ENCODE measurements at places on chromosomes 12 and 14.

GRCh38 chr12:67797753-67798152, 149.2 kb downstream of the DYRK2 start:
- no peak for DNase-seq

DNA sequence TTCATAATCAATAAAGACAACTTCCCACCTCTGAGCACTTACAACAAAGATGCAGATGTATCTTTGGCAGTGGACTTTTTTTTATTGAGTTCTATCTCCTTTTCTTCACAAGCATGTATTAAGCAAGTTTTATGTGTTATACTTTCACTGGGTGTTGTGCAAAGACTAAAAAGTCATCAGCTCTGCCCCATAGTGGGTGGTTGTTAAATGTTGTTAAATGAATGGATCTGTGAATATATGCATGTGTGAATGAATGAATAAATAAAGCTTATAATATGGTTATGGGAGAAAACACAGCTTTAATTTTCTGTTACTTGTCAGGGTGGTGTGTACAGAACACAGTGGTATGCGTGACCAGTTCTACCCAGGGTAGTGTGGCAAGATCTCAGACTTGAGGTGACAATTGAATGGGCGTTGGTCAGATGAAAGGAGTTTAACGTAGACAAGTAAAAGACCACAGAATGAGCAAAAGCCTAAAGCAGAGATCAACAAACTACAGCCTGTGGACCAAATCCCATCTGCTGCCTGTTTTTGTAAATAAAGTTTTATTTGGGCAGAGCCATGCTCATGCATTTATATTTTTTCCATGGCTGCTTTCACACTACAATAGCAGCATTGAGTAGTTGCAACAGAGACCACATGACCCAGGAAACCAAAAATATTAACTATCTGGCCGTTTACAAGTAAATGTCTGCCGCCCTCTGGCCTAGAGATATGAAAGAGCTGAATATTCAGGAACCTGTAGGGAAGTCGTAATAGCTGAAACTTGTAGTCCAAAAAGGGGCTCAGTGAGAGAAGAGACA, 207.4 kb upstream of the EEA1 start:
- no peak for DNase-seq

DNA sequence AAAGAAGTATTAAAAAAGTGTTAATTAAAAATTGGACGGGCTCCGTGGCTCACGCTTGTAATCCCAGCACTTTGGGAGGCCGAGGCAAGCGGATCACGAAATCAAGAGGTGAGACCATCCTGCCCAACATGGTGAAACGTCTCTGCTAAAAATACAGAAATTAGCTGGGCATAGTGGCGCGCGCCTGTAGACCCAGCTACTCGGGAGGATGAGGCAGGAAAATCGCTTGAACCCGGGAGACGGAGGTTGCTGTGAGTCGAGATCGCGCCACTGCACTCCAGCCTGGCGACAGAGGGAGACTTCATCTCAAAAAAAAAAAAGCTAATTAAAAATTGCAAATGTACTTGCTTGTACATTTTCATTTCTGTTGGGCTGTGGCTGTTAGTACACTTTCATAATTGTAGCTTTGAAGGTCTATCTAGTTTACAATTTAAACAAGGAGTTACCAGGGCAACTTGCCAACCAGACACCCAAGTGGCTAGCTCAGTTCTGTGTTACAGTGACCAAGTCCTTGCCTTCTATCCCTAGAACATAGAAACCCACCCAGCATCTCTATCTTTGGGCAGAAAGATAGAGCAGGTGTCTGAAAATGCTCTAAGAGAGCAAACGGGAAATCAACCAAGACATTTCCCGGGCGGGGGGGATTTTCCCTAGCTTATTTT, 1.2 kb downstream of the COA8 start:
- no peak for DNase-seq

DNA sequence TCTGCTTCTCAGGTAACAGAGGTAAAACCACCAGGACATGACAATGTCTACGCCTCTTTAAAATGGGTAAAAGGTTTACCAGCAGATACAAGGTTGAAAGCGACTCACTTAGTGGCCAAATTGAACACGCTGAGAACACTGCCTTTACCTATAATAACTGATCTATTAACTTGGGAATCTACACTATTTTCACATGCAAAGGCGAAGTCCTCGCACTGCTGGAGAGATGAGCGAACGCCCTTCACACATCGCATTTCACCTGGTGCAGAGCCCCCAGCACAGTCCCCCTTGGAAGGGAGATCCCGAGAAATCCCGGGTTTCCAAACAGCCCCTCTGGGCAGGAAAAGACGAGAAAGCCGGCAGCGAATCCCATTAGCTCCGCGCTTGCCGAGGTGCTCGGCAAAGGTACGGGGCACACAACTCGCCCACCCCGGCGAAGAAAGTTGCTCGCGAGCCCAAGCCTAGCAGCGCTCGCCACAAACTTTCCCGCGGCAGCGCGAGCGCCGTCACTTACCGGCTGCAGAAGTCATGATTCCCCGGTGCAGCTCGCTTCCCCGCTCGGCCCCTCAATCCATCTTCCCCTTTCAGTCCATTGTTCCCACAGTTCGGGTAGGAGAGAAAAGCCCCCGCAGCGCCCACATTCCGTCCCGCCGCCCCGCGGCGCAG, 423 bp downstream of the FGD6 start:
- peak; percentile 34 for DNase-seq

DNA sequence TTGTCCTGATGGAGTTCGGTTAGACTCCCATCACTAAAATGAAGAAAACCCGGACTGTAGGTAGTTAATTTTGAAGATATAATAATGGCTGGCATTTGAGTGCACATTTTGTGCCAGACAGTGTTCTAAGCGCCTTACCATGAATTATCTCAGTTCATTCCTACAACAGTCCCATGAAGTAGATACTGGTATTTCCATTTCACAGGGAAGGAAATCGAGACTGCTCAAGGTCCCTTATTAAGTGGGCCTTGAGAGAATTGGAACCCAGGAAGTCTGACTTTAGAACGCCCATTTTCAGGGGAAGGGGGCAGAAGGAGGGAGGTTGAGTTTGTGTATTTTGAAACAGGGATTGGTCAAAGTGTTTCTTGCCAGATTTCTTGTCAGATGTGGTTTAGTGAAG, 855 bp downstream of the MNAT1 start:
- no peak for DNase-seq

DNA sequence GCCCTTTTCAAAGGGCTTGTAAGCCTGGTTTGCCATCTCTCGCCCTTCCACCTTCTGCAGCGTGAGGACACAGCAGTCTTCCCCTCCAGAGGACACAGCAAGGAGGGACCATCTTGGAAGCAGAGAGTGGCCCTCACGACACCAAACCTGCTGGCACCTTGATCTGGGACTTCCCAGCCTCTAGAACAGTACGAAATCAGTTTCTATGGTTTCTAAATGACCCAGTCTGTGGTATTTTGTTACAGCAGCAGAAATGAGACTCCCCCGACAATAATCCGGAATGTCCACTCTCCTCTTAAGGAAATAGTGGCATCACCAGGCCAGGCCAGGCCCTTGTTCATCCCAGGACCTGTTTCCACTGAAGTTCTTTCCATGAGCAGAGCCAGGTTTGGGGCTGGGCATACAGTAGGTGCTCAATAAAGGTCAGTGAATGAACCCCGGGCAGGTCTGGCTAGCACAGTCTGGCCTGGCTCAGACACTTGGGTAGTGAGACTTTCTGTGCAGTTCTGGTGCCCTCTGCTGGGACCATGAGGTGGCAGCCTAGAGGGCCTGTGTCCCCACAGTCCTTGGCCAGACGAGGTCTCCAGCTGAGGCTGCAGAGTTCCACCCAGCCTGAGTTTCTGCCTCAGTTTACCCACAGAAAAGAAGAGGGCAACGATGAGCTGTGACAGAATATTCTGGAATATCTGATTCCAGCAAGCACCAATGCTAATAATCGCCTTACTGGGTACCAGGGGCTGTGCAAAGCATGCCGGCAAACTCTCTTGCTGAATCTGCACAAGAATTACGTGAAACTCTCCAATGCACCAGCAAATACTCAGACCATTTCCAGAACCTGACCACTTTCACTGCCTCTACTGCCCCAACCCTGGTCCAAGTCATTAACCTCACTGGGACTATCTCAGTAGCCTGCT, 14.0 kb downstream of the ABCB9 start:
- peak; percentile 52 for DNase-seq

GRCh38 chr12:52531566-52532300, 11.5 kb upstream of the KRT5 start:
- DNase-seq, result no peak

DNA sequence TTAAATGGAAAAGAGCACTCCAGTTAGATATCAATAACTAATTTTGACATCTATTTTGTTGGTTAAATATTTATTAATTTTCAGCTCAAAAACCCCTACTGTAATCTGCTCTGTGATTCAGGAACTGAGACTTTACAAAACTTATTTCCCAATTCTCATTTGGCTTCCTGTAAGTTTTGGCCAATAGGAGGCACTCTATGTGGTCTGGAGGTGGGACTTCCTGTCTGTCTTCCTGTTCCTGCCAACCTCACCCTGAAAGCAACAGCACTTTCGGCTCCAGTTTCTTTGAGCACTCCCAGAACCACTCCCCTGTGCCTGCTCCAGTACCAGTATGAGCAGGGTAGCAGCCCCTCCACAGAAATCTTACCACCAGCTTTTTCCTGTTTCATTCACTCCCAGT, 1027.0 kb downstream of the VRK1 start:
- DNase-seq, result no peak

All from kidney glomerular epithelial cell (primary cell).